ENCODE measurements at places on chromosomes 7 and 10.

DNA sequence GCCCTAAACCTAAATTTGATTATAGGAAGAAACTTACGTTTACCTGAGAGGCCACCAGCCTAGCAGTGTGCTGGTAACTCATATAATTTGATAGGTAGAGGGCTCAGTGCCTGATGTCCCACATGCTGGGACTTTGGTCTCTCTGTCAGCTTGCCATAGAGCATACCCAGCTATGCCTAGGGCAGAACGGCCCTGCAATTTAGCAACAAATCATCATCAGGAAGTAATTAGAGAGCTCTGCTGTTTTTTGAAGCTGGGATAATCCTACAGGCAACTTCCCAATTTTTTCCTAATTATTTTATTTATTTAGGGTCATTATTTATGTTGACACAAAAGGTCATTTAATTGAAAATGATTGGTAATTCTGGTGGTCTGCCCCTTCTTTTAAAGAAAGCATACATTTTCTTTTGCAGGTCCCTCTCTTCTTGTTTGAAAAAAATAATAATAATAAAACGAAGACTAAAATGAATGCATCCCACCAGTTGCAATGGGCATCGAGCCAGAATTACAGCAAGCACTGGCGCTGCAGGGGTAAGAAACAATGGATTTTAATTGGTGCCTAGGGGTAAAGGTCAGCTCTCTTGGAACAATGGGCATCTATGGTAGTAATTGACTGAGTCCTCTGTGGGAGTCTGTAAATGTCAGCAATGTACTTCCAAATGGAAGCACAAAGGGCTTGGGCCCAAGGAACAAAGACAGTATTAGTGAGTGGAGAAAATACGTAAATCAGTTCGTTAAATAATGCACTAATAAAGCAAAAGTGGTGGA, 348.0 kb downstream of the SORCS1 start:
- DNase-seq, result no peak

DNA sequence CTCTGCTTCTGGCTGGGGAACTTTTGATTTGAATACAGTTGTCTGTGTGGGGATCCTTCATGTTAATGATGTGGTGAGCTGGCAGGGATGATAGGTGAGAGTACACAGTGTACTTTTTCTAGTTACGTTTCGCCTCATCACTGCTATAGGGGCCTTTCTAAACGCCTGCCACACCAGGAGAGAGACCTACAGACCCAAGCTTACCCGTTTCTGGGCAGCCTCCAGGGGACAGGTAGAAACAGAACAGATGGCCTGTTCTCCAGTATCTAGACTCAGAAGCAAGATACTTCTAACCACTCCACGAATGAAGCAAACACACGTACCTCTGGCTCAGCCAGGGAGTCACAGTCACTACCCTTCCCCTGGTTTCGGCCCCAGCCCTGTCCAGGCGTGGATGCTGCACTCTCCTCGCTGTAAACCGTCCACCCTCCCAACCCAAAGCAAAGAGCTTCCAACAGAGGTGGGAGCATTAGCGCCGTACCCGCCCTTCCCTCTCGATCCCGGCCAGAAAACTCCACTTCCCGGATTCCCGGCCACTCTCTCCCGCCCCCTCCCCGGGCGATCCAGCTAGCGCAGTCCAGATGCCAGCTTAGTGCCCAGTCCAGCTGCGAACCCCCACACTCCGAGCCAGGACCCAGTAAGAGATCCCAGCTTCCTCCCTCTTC, 1.2 kb downstream of the CCDC6 start:
- DNase-seq, result no peak

DNA sequence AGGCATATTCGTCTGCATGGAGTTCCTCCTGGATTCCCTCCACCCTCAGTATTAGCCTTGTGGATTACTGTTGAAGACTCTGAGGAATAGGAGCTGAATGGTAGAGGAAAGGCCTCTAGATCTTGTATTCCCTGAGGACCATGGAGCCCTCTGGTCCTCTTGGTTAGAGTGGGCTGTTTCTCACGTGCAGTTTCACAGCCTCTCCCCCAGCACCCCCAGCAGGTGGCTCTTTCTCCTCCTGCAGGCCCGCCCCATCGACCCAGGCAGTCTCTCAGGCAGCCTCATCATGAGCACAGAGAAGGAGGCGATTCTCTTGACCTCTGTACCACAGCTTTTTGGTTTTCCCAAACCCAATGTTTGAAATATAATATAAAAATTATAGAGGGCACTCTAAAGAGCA, 102.0 kb downstream of the WNT2 start:
- no peak for DNase-seq

GRCh38 chr10:122333037-122333436, 41.5 kb upstream of the PLEKHA1 start:
- DNase-seq, result no peak

GRCh38 chr7:25951414-25952260, 200.4 kb upstream of the NFE2L3 start:
- DNase-seq, result no peak

GRCh38 chr10:5477948-5478693, 21.2 kb downstream of the CALML5 start:
- DNase-seq, result no peak

GRCh38 chr7:94338921-94339371, 55.7 kb upstream of the COL1A2 start:
- DNase-seq, result no peak

DNA sequence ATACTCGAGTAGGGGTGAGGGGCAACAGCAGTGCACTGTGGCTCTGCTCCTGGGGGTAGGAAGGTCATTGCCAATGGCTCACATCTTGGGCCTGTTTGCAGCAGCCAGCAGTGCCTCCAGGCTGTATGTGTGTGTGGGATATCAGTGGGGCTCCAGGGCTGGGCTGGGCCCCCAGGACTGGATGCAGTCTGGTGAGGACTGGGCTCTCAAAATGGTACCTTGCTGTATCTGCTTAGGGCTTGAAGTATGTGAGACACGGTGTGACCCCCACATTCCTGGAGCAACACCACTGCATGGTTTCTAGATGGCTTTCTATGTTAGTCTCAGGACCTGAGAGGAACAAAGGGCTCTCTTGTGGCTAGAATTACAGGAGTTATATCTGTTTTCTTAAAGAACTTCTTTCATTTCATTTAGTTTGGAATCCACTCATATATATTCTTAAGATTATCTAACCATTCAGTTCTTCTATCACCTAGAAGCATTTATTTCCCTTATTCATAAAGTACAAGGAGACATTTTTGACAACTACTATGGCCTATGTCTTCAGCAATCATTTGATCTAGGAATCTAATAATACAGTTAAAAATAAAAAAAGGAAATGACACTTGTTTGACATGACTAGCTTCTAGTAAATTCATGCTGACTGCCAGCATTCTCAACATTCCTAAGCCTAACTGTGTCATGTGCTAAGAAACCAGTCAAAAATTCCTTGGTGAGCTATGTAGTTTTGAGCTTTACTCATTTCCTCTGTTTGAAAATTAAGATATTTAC, 443.2 kb upstream of the SEMA3A start:
- peak; percentile 22 for DNase-seq

DNA sequence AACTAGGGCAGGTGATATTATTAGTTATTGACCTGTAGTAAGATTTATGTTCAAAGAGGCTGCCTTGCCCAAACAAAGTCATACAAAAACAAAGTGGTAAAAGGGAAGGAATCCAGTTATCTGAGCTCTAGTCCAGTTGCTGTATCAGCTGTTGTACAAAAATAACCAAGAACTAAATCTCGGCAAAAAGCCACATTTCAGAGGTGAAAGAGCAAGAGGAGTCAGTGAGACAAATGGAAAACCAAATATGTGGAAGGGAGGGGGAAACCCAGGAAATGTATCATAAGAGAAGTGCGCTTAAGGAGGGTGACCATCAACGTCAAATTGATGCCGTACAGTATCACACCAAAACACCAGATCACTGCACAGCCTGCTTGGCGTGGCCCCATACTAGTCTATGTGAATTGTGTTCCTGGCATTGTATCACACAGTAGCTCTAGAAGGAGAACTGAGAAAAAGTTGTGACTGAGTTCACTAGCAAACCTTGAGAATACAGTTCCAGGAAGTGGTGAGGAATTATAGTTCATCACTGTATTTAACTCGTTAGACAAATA, 6.4 kb downstream of the AGBL3 start:
- DNase-seq, result no peak

DNA sequence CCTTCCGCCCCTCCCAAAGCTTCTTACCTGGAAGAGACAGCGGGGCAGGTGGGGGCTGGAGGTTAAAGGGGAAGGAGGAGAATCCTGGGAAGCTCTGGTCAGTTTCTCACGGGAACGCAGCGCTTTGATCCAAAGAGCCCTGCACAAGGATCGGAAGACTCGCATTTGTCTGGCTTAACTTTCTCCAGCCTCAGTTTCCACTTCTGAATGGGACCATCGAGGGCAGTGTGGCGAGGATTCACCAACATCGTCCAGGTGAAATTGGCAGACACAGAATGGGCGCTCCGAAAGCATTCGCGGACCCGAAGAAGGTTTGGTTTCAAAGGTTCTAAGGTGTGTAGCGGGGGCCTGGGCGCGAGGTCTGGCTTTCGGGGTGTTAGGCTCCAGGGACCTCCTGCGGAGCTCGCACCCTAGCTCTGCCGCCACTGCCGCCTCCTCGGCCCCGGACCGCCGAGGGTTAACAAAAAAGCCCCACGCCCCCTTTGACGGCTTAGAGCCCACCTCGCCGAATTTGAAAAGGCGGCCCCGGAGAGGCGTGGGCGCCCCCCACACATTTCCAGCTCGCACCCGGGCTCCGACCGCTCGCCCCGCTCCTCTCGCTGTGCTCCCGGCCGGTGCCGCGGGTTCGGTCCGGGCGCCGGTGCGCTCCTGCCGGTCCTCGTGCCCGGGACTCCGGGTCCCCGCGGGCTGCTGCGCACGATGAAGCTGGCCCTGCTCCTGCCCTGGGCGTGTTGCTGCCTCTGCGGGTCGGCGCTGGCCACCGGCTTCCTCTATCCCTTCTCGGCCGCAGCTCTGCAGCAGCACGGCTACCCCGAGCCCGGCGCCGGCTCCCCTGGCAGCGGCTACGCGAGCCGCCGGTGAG, at the start of gene COL26A1:
COL26A1 (plus strand) TSS at position 542 of the 862 bp plus-strand sequence; CDS start at position 700, 158 bp downstream.
- no peak for DNase-seq

- no peak for DNase-seq
Measured at GRCh38 chr10:3476186-3476585, 303.6 kb upstream of the PITRM1 start.

DNA sequence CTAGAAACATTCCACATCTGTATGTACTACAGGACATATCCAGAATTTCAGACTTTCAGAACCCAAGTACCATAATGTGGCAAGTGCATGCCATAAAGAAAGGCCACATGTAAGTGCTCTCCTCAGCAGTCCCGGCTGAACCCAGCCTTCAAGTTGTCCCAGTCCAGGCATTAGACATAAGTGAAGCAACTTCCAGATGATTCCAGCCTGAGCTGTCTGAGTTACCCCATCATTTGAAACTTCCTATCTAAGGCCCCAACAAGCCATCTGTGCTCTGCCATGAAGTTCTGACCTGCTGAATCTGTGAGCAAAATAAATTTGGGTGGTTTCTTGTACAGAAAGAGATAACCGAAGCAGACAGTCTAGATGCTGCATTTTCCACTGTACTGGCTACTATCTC, 218.8 kb downstream of the IPMK start:
- DNase-seq, result no peak

GRCh38 chr10:78165617-78166016, 132.0 kb downstream of the RPS24 start:
- DNase-seq, result no peak

DNA sequence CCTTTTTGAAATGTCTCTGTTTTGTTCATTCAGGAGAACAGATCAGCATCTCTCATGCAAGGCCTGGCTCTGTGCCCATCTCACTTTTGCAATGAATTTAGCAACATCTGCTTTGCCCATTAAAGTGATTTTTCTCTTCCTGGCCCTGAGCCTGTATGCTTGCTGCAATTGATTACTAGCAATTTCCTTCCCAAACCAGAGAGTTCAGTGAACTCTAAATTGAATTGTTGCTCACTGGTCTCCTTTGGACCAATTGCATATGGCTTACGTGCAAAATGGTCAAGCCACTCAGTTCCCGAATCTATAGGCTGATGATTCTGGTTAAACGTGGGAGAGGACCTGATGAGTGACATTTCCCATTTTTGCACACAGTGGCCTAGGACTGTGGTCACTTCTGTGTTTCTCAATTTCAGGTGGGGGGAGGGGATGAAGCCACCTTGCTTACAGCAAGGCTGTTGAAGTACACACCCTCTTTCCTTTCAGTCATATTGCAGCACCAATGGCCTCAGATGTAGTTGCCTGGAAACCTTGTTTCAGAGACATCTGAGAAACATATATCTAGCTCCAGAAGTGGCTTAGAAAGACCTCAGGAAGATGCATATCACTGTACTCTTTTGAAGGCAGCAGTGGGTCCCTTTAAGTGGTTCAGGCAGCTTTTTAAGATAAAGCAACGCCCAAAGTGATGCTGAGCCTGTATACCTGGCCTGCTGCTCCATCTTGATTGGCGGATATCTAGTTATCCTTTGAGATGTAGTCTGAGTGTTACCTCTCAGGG, 201.4 kb downstream of the PTEN start:
- DNase-seq, result peak; percentile 88

DNA sequence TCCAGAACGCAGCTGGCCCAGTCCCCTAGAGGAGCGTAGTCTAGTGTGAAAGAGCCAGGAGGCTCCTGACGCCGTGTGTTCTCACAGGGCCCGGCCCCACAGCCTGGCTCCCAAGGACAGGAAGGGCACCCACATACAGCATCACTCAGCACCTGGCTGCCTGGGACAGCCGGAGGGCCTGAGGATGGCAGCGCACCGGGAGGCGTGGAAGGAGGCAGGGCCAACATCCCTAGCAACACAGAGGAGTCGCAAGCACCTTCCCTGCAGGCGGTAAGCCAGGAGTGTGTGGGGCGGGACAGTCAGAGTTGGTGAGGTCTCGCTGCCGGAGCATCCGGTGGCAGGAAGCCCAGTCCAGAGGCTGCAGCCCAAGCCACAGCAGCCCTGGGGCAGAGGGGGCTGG, 125.8 kb downstream of the MAD1L1 start:
- no peak for DNase-seq

DNA sequence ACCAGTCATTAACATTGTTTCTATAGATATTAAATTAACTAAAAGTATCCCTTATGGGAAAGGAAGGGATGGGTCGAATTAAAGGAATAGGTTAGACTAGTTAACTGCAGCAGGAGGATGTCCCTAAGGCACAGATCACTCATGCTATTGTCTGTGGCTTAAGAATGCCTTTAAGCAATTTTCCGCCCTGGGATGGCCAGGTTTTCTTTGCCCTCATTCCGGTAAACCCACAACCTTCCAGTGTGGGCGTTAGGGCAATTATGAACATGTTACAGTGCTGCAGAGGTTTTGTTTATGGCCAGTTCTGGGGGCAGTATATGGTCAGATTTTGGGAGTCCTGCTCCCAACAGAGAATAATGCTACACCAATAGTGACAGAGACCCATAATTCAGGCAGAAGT, 139.3 kb upstream of the CDK13 start:
- no peak for DNase-seq

GRCh38 chr7:41881331-41882130, 178.6 kb upstream of the INHBA start:
- no peak for DNase-seq

DNA sequence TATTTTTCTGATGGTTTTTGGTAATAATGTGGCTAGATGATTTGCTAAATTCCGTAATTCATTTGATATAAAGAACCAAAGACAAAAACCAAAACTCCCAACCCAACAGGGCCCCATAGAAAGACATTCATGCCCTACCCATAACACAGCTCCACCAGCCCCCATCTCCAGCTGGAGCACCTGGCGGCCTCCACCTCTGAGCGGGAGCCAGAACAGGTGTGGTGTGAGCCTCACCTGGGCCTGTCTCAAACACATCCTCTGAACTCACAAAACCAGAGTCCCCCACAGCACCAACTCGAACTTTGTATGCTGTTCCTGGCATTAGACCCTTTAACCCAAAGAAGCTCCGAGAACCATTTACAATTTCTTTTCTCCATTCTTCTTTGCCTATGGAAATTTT, 36.5 kb upstream of the LAMB4 start:
- no peak for DNase-seq

GRCh38 chr10:11934262-11934661, 108.3 kb downstream of the UPF2 start:
- DNase-seq, result no peak
